ENCODE measurements at places on chromosomes 1 and 21.

GRCh38 chr1:39828734-39829133 is 40.1 kb upstream of the BMP8B start:
- DNase-seq, result no peak

DNA sequence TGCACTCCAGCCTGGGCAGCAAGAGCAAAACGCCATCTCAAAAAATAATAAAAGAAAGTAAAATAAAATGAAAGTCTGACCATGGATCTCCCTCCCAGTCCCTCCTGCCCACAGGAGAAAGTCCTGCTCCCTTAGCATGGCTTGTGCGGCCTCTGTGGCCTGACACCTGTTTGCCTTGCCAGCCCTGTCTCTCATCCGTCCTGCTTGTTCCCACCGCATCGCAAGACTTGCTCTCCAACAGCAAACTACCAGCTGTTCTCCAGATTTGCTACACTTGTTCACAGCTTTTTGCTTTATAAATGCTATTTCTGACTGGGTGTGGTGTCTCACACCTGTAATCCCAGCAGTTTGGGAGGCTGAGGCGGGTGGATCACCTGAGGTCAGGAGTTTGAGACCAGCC is 2.7 kb downstream of the ETV3L start:
- no peak for DNase-seq

DNA sequence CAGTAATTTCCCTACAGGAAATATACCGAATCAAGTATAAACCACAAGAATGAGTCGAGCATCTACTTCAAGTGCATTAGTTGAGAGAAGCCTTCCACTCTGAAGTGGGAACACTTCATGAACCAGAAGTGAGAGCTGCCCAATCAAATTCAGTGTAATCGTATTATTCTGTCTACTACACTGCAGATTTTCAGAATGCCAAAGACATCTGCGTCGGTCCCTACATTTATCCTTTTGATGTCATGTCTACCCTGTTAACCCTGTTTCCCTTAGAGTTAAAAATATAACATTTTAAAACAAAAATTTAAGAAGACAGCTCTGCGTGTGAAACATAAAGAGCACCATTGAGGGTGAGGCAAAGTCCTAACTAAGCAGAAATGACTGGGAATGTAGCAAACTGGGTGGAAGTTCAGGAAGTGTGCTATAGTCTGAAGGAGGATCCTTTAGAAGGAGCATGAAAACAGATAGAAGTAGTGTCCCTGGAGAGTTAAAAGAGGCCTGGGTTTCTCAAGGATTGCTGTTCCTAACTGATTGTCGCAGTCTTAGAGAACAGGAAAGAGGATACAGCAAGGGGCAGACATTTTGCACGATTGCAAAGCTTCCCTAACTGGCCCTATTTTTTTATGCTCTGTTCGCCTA is 291.2 kb downstream of the PTPRC start:
- DNase-seq, result no peak

DNA sequence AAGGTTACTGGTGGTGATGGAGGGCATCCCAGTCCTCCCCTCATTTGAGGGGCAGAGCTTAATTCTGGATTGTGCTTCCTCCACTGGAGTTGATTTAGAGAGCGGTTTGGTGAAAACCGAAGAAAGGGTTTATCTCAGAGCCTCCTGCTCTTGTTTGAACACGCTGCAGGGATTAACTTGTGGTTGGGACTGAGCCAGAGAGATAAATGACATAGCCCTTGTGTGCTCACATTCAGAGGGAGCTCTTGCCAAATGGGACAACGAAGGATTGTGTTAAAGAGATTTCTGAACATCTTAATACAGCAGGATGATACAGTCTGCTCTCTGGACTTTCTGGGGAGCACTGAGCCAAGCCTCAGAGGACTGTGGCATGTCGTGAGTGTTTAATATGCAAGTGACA is 308.2 kb downstream of the DISC1 start:
- DNase-seq, result no peak

GRCh38 chr1:43293896-43294760 is 6.7 kb upstream of the TIE1 start:
- no peak for DNase-seq

GRCh38 chr1:7403265-7404045 is 367.6 kb upstream of the VAMP3 start:
- DNase-seq, result no peak

DNA sequence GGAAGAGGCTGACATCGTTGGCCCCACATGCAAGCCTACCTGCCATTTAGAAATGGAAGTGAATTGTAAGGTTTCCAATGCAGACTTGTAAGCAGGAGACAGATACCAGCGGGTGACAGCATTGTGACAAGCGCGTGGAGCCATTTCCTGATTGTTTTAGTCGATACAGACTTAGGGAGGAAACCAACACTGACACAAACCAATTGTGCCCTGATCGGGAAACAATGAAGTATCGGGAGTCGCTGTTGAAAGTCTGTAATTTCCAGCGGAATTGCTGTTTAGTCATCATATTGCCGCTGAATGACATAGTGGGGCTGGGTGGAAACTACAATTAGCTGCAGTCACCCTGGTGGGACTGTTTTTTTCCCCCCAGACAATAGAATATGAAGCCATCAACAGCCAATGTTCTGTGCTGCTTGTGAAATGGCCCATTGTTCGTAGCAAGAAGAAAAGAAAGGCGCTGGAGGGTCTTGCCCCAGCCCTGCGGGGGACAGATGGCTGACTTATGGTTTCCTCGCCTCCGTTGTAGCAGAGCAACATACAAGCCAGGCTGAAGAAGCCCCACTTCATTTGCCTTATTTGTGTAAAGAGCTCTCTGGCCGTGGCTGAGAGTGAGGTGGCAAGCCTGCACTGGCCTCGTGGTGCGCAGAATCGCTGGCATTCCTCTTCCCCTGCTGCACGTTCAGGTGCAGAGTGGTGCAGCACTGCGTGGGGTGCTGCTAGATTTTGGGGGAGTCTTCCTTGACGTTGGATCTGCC is 462.7 kb downstream of the CAMTA1 start:
- no peak for DNase-seq
